CD14-positive monocyte (primary cell): ENCODE measurements at places on chromosomes 7 and 10.

DNA sequence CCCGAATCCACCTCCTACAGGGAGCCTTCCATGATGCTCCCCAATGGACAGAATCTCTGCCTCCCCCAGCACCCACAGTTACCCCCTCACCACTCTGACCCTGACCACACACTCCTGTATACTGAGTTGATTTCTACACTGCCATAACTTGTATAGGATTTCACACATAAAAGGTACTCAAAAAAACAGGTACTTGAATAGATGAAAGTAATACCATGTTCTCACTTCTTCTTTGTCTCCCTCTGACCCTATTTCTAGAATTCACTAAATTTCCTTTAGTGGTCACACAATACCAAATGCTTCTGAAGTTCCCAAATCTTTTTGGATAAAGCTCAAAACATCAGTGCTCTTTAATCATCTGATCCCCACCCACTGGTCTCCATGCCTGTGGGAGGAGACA lies 45.4 kb downstream of the HSPA12A start:
- no peak for DNase-seq

DNA sequence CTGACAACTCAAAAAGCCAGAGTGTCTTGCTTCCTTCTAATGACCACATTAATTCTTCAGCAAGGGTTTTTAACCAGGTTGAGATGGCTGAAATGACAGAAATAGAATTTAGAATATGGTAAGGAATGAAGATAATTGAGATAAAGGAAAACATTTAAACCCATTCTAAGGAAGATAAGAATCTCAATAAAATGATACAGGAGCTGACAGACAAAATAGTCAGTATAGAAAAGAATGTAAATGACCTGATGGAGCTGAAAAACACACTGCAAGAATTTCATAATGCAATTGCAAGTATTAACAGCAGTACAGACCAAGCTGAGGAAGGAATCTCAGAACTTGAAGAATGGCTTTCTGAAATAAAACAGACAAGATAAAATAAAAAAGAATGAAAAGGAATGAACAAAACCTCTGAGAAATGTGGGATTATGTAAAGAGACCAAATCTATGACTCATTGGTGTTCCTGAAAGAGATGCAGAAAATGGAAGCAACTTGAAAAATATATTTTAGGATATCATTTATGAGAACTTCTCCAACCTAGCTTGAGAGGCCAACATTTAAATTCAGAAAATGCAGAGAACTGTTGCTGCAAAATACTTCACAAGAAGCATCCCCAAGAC lies 87.1 kb downstream of the SAMD9 start:
- no peak for DNase-seq

DNA sequence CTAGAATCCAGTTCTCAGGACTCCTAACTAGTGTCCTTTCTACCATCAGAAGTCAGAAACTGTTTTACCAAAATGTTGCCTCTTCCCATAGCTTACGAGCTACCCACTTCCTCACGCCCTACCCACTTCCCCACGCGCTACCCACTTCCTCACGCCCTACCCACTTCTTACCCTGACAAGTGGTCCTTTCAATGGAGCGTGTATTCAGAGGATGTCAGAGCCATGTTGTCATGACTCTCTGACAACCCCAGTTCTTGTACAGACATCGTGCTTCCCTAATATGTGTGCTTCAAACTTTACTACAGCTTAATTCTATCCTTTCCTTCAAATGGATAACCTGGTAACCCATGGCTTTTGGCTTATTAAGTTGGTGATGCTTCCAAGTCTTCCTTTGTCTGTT lies 84.8 kb upstream of the PHF14 start:
- no peak for DNase-seq

- no peak for DNase-seq
These were observed 6.5 kb upstream of the LBX1 start for GRCh38 chr10:101235766-101236165.

GRCh38 chr7:143418681-143419458 lies 10.2 kb upstream of the EPHA1 start:
- DNase-seq: no peak

DNA sequence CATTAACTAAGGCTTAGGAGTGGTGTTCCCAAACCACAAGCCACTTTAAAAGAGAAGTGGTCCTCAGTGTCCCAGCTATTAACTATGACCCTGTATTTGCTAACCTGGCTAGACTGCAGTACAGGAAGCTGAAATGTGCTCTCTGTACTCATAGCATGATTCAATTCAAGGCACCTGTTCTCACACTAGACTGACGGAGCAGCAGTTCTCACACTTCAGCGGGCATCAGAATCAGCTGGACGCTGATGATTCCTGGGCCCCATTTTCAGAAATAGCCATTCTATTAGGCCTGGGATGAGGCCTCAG lies 24.5 kb upstream of the MSRB2 start:
- DNase-seq: no peak

- DNase-seq: no peak
These were observed 163.2 kb upstream of the MDFIC start for GRCh38 chr7:114758661-114759227.

GRCh38 chr10:49612513-49613164 lies 1.2 kb upstream of the CHAT start:
- DNase-seq: no peak

DNA sequence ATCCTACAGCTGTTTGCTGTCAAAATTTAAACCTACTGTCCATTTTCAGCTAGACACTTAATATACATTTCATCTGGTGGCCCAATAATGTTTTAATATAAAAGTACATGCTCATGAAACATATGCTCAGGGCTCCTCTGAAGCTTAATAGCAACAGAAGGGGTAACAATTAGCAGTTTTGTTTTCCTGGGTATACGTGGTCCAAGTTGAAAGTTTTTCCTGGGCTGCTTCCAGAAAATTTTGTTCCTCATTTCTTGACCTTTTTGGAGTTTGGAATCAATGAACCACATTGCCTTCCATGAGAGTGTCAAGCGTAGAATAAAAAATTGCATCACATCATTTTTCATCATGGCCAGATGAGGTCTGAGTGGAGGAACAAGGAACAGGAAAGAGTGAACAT lies 537.3 kb upstream of the MGMT start:
- no peak for DNase-seq

DNA sequence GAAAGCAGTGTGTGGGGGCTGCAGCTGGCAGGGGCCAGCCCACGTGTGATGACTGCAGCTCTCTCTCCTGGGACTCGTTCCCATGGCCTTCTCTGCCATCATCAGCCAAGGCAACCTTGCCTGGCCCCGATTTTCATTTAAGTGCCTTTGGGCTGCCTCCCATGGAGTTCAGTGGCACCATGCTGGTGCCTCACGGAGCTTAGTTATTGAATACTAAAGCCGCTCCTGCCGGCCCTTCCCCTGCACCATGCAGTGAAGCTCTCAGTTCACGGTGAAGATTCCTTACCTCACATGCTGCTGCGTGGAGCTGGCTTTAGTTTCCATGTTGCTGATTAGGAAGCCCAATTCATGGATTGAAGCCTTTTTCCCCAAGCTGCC lies 141.5 kb upstream of the EEPD1 start:
- no peak for DNase-seq

GRCh38 chr7:44222776-44223261 lies 22.0 kb downstream of the YKT6 start:
- DNase-seq: no peak

- no peak for DNase-seq
These were observed 39.0 kb downstream of the FRMPD2 start for GRCh38 chr10:48235501-48235900.

DNA sequence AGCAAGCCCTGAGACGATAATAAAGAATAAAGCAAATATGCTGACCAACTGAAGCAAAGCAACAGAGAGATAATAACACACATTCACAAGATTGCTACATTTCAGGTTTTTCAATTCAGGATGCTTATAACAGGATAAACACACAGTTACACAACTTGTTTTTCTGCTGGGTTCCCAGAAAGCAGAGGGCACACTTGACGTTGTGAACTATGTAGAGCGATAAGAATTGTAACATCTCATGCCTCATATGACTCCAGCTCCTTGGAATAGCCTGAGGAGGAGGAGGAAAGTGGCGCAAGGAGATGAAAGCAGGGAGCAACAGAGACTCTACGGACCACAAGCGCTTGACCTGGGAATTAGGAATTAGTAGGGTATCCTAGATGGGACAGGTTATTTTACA lies 201.7 kb downstream of the SKAP2 start:
- DNase-seq: no peak

GRCh38 chr10:71331736-71332135 lies 12.7 kb downstream of the SLC29A3 start:
- DNase-seq: no peak

DNA sequence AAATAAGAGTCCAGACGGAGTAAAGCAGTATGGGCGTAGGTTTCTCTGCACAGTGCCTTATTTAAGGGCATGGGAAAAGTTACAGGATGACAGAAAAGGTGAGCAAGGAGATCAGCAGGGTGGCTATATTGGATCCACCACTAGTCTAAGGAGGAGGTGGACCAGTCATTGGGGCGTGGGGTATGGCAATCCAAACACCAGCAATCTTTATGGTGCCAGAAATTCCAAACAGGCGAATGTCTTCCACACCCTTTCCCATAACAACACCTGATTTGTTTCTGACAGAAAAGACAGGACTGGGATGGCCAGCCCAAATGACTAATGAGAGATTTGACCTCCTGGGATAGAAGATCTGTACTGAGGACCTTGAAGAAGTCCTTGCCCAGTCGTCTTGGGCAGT lies 181.8 kb upstream of the MBL2 start:
- no peak for DNase-seq

DNA sequence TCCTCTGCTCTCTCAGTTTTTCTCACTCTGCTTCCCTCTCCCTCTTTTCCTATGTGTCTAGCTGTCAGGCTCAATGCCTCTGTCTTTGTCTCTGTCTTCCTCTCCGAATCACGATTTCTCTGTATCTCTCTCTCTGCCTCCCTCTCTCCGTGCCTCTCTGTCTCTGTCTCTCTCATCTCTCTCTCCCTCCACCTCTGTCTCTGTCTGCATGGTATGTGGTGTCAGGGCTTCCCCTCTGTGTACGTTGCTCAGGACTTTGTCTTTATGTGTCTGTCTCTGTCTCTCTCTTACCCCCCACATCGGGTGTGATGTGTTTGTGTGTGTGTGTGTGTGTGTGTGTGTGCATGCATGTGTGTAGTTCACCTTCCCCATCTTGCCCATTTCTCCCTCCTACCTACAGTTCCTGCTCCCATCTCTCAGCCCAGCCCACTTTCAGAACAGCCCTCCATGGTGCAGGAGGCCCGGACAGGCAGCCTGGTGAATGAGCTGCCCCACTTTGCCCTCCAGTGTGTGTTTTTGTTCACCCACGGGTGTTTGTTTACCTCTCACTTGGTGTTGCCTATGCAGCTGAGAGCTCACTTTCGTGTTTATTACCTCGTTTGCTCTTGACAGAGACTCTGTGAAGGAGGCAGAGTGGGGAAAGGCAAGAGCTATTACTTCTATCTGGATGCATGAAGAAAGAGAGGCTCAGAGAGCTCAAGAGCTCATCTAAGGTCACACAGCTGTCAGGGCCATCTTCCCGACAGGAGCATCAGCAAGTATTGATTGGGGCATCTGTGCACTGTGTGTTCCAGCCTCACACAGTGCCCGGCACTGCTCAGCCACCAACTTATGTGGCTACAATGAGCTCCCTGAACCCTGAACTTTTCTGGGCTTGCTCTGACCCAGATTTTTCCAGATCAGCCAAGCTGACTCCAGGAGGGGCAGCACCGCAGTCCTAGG lies 163.5 kb upstream of the ZMIZ1 start:
- DNase-seq: no peak
